ENCODE measurements at places on chromosomes 7 and 10.

GRCh38 chr7:73652541-73652949 lies 15.1 kb upstream of the VPS37D start:
- DNase-seq: no peak

- DNase-seq: peak; percentile 71
Measured at GRCh38 chr10:43160046-43160920, 22.0 kb downstream of the CSGALNACT2 start.

DNA sequence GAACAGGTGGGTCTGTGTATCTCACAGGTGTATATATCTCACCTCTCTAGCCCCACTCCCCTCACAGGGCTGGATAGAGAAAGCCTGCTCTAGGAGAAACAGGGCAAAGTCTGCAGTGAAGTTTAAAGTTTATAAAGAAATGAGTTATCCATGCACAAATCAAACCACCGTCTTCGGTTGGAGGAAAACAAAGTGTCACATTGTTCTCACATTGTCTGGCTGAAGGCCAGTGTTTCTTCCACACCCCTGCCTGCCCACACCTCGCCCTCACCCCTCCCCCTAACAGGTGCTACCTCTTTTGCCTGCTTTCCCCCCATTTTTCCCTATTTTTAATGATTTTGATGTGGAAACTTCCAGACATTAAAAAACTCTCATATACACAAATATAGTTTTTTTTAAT lies 25.8 kb downstream of the AQP1 start:
- no peak for DNase-seq

GRCh38 chr10:61899069-61899531 lies 2.4 kb upstream of the ARID5B start:
- peak; percentile 77 for DNase-seq

- DNase-seq: no peak
Measured at GRCh38 chr10:56547163-56547562, 186.1 kb upstream of the ZWINT start.

GRCh38 chr10:75957314-75958120 lies 526.1 kb downstream of the LRMDA start:
- DNase-seq: no peak

- DNase-seq: no peak
Measured at GRCh38 chr7:151243408-151244195, 4.9 kb downstream of the SMARCD3 start.

GRCh38 chr7:70384024-70384423 lies 747.9 kb upstream of the GALNT17 start:
- no peak for DNase-seq

DNA sequence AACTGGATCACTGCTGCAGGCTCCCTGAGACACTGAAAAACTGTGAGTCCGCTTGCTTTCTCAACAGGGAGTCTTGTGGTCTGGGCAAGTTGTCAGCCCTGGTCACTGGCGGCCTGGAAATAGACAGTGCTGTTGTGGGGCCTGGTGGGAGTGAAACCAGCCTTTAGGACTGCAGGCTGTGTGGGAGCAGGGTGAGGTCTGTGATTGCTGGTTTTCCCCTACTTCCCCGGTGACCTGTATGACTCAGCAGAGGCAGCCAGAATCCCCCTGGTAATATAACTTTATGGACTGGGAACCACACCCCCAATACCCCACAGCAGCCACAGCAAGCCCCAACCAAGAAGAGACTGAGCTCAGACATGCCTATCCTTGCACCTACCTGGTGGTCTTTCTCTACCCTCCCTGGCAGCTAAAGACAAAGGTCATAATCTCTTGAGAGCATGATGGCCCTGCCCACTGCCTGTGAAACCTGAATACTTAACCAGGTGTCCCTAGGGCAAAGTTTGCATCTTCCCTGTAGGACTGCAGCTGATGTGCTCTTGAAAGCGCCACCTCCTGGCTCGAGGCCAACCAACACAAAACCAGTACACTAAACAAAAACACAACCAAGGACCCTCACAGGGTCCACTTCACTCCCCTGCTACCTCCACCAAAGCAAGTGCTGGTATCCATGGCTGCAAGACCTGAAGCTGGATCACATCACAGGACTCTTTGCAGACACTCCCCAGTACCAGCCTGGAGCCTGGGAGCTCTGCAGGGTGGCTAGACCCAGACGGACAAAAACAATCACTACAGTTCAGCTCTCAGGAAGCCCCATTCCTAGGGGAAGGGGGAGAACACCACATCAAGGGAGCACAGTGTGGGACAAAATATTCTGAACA lies 7.2 kb upstream of the ADAM22 start:
- no peak for DNase-seq

DNA sequence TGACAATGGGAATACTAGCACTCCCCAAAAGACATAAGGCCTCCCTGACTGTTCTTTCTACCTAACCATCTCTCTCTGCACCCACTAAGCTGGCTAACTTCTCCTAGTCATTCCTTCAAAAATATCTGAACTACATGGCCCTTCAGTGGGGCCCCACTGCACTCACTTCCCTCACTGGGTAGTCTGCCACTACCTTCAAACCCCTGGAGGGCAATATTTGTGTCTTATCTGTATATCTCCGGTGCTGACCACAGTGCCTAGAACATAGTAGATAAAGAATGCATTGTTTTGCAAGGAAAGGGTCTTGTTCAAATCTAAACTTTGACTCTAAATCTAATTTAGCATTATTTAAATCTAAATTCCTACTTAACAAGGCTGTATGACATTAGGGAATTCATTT lies 44.3 kb downstream of the CACUL1 start:
- no peak for DNase-seq

- no peak for DNase-seq
Measured at GRCh38 chr10:60967854-60968484, 24.0 kb upstream of the RHOBTB1 start.

GRCh38 chr7:77484785-77485184 lies 52.3 kb upstream of the PTPN12 start:
- no peak for DNase-seq

DNA sequence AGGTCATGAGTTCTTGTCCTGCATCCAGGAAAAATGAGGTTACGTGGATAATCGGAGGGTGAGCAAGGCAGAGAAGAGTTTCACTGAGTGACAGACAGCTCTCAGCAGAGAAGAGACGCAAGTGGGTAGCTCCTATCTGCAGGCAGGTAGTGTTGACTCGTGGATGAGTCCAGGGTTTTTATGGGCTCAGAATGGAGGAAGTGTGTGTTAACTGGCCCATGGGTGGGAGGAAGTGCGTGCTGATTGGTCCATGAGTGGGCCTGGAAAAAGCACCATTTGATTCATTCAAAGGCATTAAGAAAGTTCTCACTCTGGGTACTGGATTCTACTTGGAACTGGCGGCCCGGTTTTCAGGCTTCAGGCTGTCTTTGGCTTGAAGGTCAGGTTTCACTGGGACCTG lies 4.8 kb upstream of the DMTF1 start:
- DNase-seq: no peak

DNA sequence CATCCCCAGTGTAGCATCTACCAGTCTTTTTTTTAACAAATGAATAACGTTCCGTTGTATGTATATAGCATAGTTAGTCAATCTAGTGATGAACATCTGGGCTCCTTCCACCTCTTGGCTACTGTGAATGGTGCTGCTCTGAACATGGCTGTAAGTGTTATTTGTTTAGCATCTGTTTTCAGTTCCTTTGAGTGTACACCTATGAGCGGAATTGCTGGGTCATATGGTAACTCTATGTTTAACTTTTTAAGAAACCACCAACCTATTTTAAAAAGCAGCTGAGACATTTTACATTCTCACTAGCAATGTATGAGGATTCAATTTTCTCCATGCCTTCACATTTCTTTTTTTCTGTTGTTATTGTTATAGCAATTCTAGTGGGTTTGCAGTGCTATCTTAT lies 178.2 kb downstream of the DNAJC1 start:
- DNase-seq: no peak

- no peak for DNase-seq
Measured at GRCh38 chr7:16644636-16645592, 640 bp downstream of the ANKMY2 start.
